Stimulated activated CD8-positive, alpha-beta memory T cell treated with anti-CD3 and anti-CD28 coated beads, Interleukin-15, amount 100 ng/mL, for 1 hour (primary cell): ENCODE measurements at places on chromosomes 2 and 18.
A peak's percentile ranks its signal among the peaks of the same experiment; 100 is the strongest.

GRCh38 chr2:113407446-113408099 is 29.9 kb upstream of the ZNG1B start:
- DNase-seq: no peak

GRCh38 chr18:5197032-5197434 is at the start of gene AKAIN1:
TSS of gene AKAIN1 (minus strand) at chr18:5197257. CDS start at chr18:5197053, 204 bp downstream.
- no peak for DNase-seq

- DNase-seq: peak; percentile 21
Measured at GRCh38 chr2:233385489-233386044, 31.3 kb downstream of the DGKD start.

DNA sequence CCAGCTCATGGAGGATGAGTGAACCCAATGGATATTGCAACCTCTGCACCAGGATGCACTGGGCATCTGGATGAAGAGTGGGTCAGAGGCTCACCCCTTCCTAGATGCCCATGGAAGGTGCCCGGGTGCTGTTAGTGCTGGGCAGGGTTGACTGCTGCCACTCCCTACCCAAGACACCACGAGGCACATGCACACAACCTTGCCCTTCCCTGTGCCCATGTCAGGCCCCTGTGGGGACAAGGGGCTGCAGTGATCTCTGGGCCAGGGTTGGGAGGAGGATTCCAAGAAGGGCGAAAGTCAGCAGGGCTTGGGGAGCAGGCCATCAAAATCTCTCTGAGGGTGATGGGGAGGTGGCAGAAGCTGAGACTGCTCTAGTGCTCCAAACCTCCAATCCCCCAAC is 309.7 kb upstream of the ST6GAL2 start:
- no peak for DNase-seq

DNA sequence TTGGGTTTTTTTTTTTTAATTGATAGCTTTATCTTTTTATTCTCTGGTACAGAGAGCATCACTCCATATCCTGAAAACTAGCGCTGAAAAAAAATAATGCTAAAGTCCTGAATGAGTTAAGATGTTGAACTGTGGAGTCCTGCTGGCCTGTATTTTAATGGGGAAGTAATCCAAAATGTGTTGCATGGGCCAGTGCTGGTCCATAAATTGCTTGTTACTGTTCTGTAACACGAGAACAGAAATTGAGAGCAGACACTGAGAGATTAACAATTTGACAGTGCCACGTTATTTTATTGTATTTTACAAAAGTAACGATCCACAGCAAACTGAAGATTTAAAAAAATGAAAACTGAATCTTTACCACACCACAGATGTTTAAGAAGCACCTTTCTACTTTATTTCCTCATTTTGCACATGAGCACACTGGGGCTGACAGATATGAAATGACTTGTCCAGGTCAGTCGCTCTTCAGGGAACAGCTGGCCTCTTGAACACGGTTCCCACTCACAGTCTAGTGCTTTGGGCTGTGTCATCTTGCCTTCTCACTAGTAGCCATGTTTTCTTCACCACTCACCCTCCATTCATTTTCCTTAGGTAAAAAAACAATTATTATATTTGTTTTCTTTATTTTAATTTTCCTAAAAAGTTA is 35.3 kb downstream of the ZCCHC2 start:
- DNase-seq: no peak
